Tibial artery (tissue), 4 donors: ENCODE measurements at places on chromosomes 7 and 10.

DNA sequence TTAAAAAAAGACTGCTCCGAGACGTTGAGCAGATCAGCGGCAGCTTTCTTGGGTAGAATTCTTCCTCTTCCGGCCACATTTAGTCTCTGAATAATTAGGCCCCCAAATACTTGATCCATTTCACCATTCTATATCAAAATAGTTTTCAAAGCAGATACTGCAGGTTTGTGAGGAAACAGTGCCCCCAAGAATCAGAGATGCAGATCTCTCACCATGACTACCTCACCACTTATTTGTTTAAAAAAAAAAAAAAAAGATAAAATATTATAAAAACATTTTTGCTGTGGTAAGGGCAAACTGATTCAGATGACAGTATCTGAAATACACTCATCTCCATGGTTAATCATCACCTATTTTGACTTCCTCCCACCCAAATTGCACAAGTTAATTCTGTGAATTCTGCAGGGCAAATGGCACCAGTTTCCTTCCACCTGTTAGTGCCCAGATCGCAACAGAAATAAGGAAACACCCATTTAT, 210.4 kb downstream of the FAM107B start:
- no peak for DNase-seq

DNA sequence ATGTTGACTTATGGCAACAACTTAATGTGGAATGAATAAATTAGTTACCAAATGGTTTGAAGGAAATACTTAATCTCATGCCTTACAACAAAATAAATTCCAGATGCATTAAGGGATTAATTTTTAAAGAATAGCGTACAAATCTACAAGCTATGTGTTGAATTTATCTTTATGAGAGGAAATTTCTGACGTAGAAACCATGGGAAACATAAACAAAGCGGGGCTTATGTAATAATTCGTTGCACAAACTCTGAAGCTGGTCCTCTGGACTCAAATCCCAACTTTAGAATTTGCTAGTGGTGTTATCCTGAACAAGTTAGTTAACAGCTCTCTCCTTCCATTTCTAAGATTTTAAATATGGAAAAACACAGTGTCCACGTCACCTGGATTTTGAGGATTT, 137.4 kb upstream of the CALCR start:
- DNase-seq = no peak

DNA sequence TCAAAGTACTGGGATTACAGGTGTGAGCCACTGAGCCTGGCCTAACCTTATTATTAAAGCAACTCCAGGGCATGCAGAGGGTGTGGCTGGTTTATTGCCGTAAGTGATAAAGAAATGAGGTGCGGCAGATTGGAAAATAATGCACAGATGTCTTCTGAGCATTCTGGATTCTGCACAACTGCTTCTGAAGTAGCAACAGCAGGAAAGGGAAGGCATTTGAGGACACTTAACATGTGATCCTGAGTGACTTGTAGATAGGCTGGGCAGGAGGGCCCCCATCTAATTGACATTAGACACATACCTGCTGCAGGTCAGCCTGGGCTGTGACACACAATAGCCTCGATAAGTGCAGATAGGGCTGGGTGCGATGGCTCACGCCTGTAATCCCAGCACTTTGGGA, 5.6 kb downstream of the RHBDD2 start:
- no peak for DNase-seq

GRCh38 chr10:123790132-123790885, 101.3 kb downstream of the CPXM2 start:
- DNase-seq = no peak

DNA sequence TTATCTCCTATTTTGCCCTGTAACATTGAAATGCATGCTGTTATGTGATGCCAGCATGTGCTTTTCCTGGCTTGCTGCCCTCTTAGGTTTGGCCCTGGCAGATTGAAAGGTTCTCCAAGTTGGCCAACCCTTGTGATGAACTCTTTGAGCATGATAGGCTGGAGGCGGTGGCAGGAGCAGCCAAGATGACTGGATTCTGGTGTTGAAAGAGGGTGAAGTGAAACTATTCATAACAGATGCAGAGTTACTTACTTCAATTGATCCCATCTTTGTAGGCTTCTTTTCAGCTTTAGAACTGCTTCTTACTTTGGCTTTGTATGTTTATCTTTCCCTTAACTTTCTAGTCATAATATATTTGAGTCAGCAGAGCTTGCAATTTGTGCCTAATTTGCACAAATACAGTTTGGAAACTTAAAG, 57.6 kb downstream of the BICC1 start:
- peak; percentile 50 for DNase-seq

DNA sequence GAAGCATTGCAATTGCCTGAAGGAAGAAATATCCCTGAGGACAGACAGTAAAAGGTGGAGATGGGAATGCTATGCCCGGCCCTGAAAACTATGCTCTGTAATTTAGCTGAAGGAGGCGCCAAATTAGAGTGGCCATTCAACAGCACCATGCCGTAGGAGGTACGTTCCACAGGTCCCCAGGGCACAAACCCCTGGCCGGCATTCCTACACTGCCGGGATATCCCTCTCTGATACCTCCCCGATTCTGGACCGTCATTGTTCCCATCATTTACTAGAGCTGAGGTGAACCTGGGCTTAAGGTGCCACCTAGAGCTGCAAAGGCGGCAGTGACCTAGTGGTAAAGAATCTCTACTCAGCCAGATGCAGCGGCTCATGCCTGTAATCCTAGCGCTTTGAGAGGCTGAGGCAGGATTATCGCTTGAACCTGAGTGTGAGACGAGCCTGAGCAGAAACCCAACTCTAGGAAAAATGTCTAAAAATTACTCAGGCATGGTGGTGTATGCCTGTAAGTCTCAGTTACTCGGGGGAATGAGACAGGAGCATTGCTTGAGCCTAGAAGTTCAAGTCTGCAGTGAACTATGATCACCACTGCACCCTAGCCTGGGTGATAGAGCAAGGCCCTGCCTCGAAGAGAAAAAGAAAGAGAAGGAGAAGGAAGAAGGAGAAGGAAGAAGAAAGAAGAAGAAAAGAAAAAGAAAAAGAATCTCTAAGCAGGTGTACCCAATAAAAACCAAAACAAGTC, 53.0 kb upstream of the TNKS2 start:
- no peak for DNase-seq

DNA sequence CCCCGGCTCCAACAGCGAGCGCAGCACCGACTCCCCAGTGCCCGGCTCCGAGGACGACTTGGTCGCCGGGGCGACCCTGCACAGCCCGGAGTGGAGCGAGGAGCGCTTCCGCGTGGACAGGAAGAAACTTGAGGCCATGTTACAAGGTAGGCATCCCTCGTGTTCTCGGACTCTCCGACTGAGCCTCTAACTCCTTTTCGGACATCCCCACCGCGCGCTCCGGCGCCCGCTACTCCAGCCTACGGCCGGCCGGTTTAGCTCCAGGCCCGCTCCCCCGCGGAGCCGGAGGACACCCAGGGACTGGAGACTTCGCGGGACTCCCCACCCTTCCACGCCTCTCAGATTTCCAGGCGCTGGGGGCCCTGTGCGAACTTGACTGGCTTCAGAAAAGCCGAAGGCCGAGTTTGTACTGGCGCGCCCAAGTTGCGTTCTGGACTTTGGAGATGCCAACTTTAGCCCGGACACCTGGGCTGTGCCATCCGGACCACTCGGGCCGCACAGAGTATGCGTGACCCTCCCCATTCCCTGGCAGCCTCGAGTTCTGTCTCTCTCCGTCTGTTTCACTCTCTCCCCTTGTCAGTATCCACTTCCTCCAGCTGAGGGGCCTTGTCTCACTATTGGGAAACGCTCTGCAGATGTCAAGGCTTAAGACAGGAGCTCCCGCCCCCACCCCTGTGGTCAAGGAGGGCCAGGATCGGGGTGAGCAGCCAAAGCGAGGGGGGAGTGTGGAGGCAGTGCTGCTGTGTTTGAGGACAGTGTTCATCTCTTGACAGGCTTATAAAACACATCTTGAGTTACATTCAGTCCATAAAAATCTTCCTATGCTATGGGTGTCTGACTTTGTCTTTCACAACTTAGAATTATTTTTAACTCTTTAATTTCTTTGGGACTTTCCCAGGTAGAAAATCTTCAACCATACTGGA, 777 bp downstream of the BICC1 start:
- peak; percentile 76 for DNase-seq
